Stimulated activated CD8-positive, alpha-beta memory T cell treated with anti-CD3 and anti-CD28 coated beads, Interleukin-2, amount 100 ng/mL, for 1 hour (primary cell): ENCODE measurements at places on chromosomes 2 and 18.

- no peak for DNase-seq
Observed at GRCh38 chr2:68365087-68365486, at the start of gene PLEK. Gene PLEK (plus strand): TSS chr2:68365282. CDS start chr2:68365352, 70 bp downstream.

DNA sequence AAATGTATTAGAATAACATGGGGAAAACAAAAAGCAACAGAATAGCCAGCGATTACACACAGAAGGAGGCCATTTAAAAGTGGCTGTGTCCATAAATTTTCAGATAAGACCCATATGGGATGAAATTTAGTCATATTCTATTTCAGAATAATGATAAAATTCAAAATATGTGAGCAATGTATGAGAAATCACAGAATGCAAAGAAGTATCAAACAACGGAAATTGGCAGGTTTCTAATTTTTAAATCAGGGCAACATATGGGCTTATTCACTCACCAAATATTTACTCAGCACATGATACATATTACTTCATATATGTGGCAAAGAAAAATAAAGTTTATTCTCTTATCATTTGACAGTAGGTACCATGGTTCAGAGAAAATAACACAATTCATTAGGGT is 208.5 kb downstream of the GRB14 start:
- no peak for DNase-seq

GRCh38 chr2:194700116-194700515 is 956.9 kb upstream of the SLC39A10 start:
- DNase-seq, result no peak

- no peak for DNase-seq
Observed at GRCh38 chr2:179022685-179023084, 27.3 kb downstream of the CCDC141 start.
